ENCODE measurements at places on chromosomes 7 and 10. TPM values are rescaled to one million over a fixed set of nuclear protein-coding genes. Genes with fewer than 3 reads are reported as not detected.

PON1 gene
- total RNA-seq: 2.3 TPM

- H3K27ac ChIP-seq: no peak overlapping the region
- no peaks in the 10 kb centered on the region for H3K36me3 ChIP-seq
- H3K4me1 ChIP-seq: no peaks in the 10 kb centered on the region
- no peak overlapping the region for H3K4me3 ChIP-seq
- DNase-seq: no peak
Observed at GRCh38 chr7:132116369-132116768, 459.9 kb downstream of the PLXNA4 start.

GRCh38 chr10:79422178-79422892, 23.1 kb downstream of the ZCCHC24 start:
- no peak for DNase-seq
- H3K4me1 ChIP-seq: peaks cover 6% of the 10 kb centered on the region
- no peak overlapping the region for H3K27ac ChIP-seq
- no peaks in the 10 kb centered on the region for H3K27me3 ChIP-seq

- H3K4me3 ChIP-seq: no peak overlapping the region
- H3K27ac ChIP-seq: no peak overlapping the region
- peaks cover 7% of the 10 kb centered on the region for H3K36me3 ChIP-seq
- no peak for DNase-seq
- no peaks in the 10 kb centered on the region for H3K27me3 ChIP-seq
Observed at GRCh38 chr10:113057948-113058522, 108.0 kb downstream of the TCF7L2 start.

Data from progenitor cell of endocrine pancreas (in vitro differentiated cells).